ENCODE measurements at places on chromosomes 12 and 14. TPM values are rescaled to one million over a fixed set of nuclear protein-coding genes. Genes with fewer than 3 reads are reported as not detected.

Gene ST8SIA1
- 1.6 TPM for total RNA-seq

GRCh38 chr12:119296535-119296934 is 38.0 kb upstream of the CCDC60 start:
- no peak for DNase-seq

Gene KCNA5
- total RNA-seq = not detected

DNA sequence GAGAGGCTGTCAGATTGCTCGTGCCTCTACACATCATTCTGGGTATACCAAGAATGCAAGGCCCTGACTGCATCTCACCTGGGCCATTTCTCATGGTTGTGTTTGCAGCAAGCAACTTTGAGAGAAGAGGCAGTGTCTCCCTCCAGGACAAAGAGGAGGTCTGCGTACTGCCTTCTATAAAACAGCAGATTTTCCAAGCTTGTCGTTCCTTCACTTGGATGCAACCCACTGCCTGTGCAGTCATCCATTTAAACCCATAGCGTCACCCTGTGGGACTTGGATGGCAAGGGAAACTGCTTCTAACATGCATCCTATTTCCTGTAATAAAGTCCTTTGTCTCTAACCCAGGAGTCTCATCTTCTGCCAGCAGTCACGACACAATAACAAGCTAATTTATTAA is 1.3 kb downstream of the POMT2 start:
- no peak for DNase-seq

Gene DDX51
- total RNA-seq = 6.4 TPM

Gene FKBP3
- 66.3 TPM for total RNA-seq

- DNase-seq = peak; percentile 43
These were observed 50.9 kb upstream of the PKP2 start for GRCh38 chr12:32947206-32948067.

- DNase-seq = no peak
These were observed 45.7 kb downstream of the TAOK3 start for GRCh38 chr12:118326991-118327390.

GRCh38 chr12:1815814-1816729 is 4.3 kb upstream of the LRTM2 start:
- DNase-seq = no peak

- peak; percentile 82 for DNase-seq
These were observed 109.4 kb upstream of the HIF1A start for GRCh38 chr14:61585598-61586543.

DNA sequence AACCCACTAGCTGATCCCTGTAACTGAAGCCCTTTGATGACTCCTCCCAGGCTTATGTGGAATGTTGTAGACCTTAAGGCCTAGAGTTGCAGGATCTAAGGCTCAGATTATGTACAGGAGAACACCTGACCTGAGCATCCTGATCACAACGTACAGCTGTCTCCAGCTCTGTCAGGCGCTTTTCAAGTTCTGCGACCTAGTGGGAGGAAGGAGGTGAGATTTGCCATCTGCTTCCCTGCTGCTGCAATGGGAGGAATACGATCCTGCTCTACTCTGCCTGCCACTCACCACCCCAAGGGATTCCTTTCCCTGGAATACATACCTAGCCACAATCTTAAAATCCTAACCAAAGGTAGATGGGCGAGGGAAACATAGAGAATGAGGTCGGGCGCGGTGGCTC is 10.5 kb downstream of the MBD6 start:
- no peak for DNase-seq

GRCh38 chr12:128959901-128960300 is 106.6 kb downstream of the GLT1D1 start:
- DNase-seq = no peak

GRCh38 chr12:81337886-81338285 is 260.0 kb downstream of the ACSS3 start:
- DNase-seq = no peak

- no peak for DNase-seq
These were observed 47.0 kb downstream of the C12orf50 start for GRCh38 chr12:87982208-87982607.

DNA sequence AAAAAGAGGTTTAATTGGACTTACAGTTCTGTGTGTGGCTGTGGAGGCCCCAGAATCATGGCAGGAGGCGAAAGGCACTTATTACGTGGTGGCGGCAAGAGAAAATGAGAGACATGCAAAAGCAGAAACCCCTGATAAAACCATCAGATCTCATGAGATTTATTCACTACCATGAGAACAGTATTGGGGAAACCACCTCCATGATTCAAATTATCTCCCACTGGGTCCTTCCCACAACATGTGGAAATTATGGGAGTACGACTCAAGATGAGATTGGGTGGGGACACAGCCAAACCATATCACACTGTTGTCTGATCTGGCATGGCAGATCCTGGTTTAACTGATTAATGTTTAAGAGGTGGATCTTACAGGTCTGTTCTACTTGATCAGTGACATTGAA is 5.6 kb downstream of the DDX47 start:
- no peak for DNase-seq

GRCh38 chr12:2295941-2296461 is 243.2 kb downstream of the CACNA1C start:
- DNase-seq = peak; percentile 94

DNA sequence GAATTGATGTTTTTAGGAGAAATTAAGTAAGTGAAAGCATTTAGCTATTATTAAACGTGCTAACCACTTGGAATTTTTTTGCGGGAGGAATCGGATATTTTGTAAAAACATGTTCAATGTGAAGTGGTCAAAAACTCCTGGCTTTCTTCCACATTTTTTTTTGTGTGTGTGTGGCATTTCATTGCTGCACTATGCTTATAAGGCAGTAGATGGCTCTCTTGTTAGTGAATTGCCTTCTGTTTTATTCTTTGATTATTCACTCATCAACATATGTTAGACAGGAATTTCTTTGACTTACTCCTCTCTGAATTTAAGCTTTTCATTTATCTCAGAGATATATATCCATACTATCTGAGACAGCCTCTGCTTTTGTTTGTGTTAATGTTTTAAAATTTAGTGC is 71.3 kb downstream of the DERA start:
- DNase-seq = peak; percentile 67

GRCh38 chr12:119704065-119704747 is 36.3 kb downstream of the PRKAB1 start:
- DNase-seq = peak; percentile 71

DNA sequence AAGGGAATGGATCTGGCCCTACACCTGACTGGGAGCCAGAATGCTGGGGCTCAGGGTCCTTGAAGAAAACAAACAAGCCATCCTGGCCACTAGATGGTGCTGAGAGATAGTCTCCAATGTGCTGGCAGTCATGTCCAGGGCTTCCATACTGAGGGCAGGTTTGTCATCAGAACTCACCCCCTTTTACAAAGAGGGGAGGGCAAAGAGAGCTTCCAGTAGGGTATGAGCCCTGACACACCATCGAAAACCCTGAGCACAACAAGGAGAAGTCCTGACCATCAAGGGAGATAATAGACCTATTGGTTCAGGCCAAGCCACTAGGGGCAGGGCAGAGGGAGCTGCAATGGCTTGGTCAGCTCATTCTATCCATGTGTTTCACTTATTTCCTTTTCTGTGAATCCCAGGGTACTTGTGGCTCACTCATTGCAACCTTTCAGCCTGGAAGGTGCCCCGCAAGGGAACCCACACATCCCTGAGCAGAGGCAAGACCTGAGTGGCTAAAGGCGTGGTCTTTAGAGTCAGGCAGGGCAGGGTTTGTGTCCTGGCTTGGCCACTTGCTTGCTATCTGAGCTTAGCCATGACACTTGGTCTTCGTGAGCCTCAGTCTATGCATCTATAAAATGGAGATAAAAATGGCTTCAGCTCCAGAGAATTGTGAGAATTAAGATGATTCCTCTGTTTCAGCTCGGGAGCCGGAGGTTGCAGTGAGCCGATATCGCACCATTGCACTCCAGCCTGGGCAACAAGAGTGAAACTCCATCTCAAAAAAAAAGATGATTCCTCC is 6.2 kb upstream of the PLEKHH1 start:
- DNase-seq = peak; percentile 43

- DNase-seq = peak; percentile 59
These were observed 116.0 kb downstream of the CACNA1C start for GRCh38 chr12:2168808-2169207.

GRCh38 chr12:1880876-1881275 is 37.6 kb downstream of the CACNA2D4 start:
- no peak for DNase-seq

DNA sequence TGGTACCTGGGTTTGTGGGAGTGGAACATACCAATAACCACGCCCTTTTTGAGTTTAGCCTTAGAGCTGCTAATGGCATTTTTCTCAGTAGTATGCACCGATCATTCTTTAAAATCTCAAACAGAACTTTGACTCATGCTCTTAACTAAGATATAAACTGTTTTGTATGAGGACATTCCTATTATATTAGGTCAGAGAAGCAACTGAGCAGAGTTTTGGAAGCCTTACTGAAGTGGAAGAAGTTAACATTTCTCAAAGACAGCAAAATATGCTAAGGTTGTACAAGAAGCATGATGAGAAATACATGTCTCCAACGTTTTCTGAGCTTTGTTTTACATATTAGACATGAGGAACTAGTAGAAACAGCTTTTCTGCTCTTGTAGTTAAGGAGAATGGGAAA is 819.2 kb downstream of the FSCB start:
- peak; percentile 1 for DNase-seq

- DNase-seq = peak; percentile 64
These were observed 89.3 kb upstream of the FGD4 start for GRCh38 chr12:32309811-32310736.

Gene KERA
- not detected for total RNA-seq

Gene OR4E2
- total RNA-seq = not detected

Gene MYH6
- total RNA-seq = 3.4 TPM

DNA sequence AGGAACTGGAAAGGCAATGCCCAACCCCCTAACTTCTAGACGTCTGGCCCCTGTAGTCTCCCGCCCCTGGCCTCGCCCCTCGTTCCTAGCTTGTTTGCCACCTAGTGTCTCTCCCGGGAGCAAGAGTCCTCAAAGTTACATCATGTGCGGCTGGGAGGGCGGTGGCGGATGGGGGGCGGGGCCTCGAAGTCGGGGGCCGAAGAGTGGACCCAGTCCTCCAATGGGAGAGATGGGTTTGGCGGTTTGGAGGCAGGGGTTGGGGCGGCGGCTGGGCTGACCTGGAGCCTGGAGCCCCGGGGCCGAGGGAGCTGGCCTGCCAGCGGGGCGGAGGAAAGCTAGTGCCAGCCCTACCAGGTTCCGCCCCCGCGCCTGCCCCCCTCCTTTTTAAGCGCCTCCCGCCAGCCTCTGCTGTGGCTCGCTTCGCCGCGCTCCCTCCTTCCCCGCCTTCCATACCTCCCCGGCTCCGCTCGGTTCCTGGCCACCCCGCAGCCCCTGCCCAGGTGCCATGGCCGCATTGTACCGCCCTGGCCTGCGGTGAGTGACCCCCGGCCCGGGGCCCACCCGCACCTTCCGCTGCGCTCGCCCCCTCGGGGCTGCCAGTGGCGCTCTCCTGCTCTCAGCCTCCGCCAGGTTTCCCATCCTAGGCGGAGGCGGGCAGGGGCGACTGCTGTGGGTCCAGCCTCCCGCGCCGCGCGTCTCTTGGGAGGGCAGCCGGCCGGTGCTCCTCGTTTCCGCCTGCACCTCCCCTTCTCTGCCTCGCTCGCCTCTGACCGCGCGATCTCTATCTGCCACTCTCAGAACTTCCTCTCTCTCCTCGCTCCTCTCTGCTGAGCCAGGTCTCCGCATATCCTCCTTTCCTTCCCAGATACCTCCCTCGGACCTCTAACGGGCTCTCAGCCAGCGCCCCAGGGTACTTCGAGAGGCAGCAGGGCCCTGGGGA is at the start of gene PCK2:
PCK2 (plus strand) TSS at position 411 of the 940 bp plus-strand sequence; CDS start at position 506, 95 bp downstream.
- peak; percentile 81 for DNase-seq

DNA sequence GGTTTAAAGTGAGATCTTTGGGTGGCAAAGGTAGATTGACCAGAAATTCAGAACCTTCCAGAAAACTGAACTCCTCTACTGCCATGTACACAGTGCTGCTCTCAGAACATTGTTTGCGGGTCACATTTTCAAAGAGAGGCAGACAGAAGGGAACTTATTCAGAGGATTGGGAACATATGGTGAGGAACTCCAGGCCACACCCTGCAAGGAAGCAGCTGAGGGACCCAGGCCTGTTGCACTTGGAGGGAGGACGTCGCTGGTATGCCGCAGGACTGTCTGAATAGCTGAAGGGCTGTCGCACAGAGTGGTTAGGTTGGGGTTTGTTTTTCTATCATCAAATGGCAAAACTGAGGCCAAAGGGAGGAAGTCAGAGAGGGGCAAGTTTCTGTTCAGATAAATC is 441.1 kb downstream of the DPF3 start:
- peak; percentile 49 for DNase-seq

- DNase-seq = no peak
These were observed 7.0 kb downstream of the AMN start for GRCh38 chr14:102929241-102930137.

Gene SERPINA10
- not detected for total RNA-seq

Gene ACTR6
- 29.4 TPM for total RNA-seq

GRCh38 chr14:95527387-95528002 is 7.4 kb upstream of the GLRX5 start:
- peak; percentile 66 for DNase-seq

Gene TPPP2
- not detected for total RNA-seq

GRCh38 chr14:22622255-22622654 is 21.9 kb downstream of the OR6J1 start:
- DNase-seq = peak; percentile 74

DNA sequence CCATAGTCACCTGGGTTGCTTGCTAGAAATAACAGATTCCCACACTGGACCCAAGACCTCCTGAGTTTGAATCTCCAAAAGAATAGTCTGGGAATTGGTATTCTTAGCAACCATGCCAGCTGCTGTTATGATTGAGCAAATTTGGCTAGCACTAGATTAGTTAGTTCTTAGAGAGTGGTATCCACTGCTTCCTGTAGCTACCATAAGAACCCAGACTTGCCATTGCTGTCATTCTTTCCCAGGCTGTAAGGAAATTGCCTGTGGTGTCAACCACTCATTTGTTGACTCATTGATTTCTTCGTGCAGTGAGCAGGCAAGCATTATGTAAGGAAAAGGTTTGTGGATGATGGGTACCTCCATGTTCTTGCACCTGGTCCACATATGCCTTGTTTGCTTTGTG is 201.8 kb upstream of the RGS6 start:
- peak; percentile 71 for DNase-seq

Gene PRKAB1
- total RNA-seq = 16.6 TPM

DNA sequence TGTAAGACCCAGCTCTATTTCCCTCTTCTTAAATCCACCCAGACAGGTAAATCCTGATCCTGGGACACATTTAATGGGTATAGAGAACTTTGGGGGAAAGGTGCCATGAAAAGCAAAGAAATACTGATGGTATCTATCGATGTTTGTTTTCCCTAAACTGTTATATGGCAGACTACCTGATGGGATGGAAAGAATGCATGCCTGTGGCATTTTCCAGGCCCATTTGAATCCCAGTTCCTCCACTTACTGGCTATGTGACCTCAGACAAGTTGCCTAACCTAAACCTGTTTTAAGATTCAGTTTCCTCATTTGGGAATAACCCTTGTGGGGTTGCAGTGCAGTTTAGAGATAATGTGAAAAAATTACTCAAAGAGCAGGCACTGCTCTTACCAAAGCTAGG is 404.5 kb downstream of the FUT8 start:
- no peak for DNase-seq

GRCh38 chr12:12447236-12447635 is 90.4 kb downstream of the BORCS5 start:
- no peak for DNase-seq

- DNase-seq = no peak
These were observed 2.8 kb downstream of the SLC25A47 start for GRCh38 chr14:100325958-100326357.
